Stimulated activated CD8-positive, alpha-beta memory T cell treated with anti-CD3 and anti-CD28 coated beads, Interleukin-4, amount 100 ng/mL, for 4 hours (primary cell): ENCODE measurements at places on chromosomes 5 and 9.

- no peak for DNase-seq
Measured at GRCh38 chr5:120447706-120448239, 16.3 kb upstream of the PRR16 start.

- no peak for DNase-seq
Measured at GRCh38 chr5:94240993-94241651, 377.3 kb downstream of the KIAA0825 start.

GRCh38 chr5:180348336-180348735, 4.8 kb downstream of the GFPT2 start:
- no peak for DNase-seq

DNA sequence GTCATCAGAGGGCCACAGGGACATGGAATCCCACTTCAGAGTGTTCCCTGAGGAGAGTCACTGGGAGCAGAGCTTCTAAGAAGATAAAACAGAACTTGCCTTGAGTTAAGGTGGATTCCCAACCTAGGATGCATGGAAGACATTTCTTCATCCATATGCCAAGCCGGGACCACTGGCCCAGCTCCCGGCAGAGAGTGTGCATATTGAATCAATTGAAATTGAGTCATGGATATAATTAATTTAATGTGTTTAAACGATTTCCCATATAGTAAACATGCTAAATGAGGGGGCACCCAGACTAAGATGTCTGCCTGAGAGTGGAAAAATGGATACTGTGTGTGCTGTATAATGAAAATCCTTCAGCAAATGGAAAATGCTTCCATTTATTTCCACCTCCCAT, 194.4 kb upstream of the TBC1D2 start:
- no peak for DNase-seq

DNA sequence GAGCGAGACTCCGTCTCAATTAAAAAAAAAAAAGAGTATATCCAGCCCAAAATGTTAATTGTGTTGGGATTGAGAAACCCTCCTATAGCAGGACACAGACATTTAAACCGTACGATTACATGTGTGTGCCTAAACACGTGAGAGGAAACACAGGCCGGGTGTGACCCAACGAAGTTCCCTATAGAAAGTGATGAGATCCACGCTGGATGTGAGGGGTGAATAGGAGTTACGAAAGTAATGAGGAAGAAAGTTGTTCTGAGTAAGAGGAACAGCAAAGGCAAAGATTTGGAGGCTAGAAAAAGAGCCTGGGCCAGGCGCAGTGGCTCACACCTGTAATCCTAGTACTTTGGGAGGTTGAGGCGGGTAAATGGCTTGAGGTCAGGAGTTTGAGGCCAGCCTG, 13.6 kb downstream of the NAIF1 start:
- no peak for DNase-seq

- DNase-seq = no peak
Measured at GRCh38 chr5:179766726-179767455, 26.9 kb upstream of the LTC4S start.

- DNase-seq = no peak
Measured at GRCh38 chr5:91424638-91425436, 41.7 kb upstream of the ARRDC3 start.

DNA sequence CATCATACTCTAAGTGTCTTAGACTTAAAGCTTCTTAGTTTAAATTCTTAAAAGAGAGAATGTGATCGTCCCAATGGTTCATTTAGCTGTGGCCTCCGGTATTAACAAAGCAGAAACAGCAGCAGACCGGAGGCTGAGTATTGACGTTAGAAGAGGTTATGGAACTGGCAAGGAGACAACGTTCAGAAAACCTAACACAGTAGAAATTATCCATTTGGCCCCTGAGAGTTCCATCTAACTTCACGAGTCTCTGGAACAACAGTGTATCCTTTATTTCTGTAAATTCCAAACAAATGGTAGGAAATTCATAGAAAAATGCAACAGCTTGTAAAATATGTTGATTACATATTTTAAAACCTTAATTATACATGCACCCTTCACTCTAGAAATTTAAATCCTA, 107.3 kb upstream of the PTGER4 start:
- DNase-seq = no peak

GRCh38 chr5:157556615-157557418, 18.8 kb downstream of the ADAM19 start:
- DNase-seq = no peak

- no peak for DNase-seq
Measured at GRCh38 chr5:95114305-95114704, 170.6 kb downstream of the MCTP1 start.

DNA sequence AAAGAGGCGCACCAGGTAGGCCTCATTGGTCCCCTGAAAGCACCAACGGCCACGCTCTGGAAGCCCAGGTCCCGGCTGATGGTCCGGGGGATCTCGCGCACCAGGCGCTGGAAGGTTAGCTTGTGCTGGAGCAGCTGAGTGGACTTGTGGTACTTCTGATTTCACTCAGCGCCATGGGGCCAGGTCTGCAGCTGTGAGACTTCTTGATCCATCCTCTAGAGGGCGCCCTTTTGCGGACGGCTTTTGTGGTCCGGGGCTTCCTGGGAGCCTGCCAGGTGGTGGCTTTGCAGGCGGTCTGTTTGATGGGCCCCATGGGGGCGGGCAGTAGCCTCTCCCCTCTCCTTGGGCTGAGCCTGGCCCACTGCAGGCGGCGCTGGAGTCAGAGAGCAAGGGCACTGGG, 10.4 kb downstream of the TAF11L12 start:
- DNase-seq = no peak

- DNase-seq = no peak
Measured at GRCh38 chr9:94981723-94982090, 255.2 kb downstream of the AOPEP start.

- no peak for DNase-seq
Measured at GRCh38 chr9:120066315-120066714, 513.7 kb downstream of the CDK5RAP2 start.
